ENCODE measurements at places on chromosomes 6 and 20.
A peak's percentile ranks its signal among the peaks of the same experiment; 100 is the strongest.

DNA sequence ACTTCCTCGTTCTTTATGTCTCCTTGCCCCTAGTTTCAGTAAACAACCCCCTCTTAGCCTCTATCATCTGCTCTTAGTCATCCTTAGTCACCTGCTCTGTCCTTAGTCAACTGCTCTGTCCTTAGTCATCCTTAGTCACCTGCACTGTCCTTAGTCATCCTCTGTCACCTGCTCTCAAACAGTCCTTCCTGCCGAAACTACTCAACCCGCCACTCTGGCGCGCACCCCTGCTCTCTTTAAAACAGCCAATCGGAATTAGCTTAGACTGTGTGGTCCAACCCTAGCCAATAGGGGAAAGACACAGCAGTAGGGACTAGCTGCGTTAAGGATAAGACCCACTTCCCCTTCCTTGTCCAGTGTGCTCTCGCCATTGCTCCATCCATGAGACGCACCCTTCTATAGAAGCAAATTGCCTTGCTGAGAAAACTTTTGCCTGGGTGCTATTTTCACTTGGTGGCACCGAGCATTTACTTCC lies 73.9 kb downstream of the BACH2 start:
- no peak for DNase-seq

GRCh38 chr6:143337201-143337949 lies 113.1 kb downstream of the ADAT2 start:
- no peak for DNase-seq

GRCh38 chr20:20363799-20364592 lies 3.9 kb upstream of the INSM1 start:
- DNase-seq = peak; percentile 92

- no peak for DNase-seq
Observed at GRCh38 chr6:12546410-12547002, 170.1 kb upstream of the PHACTR1 start.

GRCh38 chr20:19212469-19212815 lies at the start of gene SLC24A3:
SLC24A3 (plus strand) TSS chr20:19212642.
- no peak for DNase-seq

DNA sequence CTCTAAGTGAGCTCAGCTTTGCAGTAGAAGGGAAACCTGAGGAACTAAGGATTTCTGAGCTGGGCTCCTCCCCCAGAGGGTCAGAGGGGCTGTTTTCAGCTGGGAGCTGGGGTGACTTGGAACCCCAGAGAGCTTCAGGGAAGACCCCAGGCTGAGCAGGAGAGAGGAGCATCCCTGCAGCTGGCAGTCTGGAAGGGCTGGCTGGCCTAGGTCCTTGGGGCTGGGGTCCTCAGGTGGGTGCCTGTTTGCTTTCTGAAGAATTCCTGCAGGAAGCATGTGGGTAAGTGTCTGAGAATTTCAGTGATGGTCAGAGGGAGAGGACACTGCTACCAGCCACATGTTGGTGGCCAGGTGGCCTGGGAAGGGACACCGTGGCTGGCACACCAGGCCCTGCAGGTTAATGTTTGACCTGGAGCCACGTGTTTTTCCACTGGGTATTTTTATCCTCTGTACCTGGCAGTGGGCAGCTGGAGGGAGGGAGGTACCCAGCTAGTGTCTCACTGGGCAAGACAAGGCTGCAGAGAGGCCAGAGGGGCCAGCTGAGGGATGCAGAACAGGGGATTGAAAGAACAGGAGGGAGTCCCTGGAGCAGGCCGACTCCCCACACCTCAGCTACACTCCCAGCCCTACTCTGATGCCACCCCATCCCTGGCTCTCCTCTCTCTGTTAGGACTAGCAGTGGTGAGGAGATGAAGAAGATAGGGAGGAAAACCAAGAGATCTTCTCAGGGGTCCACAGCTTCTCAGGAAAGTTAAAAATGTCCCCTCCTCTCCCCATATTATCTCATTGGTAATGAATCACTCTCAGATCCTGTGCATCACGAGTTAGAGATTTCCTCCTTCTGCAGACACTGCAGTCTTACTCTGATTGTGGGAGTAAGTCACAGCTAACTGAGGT lies 143.6 kb downstream of the VEGFA start:
- DNase-seq = no peak

GRCh38 chr20:62832212-62832922 lies 15.5 kb downstream of the COL9A3 start:
- peak; percentile 53 for DNase-seq

DNA sequence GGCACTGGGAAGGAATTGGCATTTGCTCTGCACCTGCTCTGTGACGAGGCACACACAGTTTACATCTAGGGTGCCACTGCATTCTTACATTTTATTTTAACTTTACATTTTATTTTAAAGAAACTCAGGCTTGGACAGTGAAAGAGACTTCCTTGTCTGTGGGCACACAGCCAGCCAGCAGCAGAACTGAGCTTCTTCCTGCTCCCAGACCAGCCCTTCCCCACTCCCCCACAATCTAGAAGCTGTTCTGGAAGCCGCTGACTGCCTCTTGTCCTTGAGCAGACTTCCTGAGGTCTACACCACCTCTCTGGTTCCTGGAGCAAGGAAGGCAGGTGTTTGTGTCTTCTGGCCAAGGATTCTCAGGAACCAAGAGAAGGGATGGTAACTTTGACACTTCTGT lies 27.9 kb upstream of the CD93 start:
- DNase-seq = no peak

DNA sequence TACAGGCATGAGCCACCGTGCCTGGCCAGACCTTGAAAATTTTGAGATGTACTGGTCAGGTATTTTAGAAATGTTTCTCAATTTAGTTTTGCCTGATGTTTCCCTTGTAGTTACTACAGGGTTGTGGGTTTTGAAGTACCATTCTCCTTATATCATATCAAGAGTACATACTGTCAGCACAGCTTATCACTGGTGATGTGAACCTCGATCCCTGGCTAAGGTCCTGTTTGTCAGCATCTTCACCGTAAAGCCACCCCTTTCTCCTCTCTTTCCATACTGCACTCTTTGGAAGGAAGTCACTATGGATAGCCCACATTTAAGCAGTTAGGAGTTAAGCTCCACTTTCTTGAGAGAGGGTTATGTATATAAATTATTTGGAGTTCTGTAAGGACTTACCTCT lies 27.8 kb downstream of the PHACTR2 start:
- no peak for DNase-seq

DNA sequence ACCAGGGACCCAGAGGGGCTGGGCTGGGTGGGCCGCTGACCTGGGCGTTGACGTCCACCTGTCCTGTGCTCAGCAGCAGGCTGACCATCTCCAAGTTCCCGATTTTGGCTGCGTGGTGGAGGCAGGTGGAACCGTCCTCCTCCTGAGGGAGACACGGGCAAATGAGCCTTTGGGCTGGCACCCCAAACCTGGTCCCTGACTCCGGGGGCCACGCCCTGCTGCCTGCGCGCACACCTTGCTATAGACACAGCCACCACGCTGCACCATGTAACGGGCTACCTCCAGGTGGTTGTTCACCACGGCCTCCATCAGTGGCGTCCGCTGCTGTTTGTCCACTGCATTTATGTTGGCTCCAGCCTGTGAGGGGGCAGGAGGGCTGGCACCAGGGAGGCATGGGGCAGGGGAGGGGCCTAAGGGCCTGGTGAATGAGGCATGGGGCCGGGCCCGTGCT lies 7.8 kb upstream of the SLC44A4 start:
- DNase-seq = no peak

DNA sequence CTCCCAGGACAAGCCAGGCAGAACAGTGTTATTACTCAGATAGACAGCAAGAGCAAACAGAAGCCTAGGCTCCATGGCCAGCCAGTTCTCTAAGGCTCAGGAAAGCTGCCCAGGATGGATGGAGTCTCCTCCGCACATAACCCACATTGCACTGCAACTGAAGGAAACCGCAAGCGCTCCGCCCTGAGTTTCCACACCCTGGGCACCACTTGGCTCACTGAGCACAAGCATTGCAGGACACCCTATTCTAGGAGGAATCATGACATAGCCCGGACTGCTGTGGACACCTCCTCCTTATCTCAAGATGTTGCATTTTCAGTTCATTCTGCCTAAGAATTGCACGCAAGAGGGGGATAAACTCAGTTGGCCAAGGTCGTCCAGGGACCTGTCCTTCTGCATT lies 42.9 kb downstream of the LINC00237 start:
- DNase-seq = no peak

DNA sequence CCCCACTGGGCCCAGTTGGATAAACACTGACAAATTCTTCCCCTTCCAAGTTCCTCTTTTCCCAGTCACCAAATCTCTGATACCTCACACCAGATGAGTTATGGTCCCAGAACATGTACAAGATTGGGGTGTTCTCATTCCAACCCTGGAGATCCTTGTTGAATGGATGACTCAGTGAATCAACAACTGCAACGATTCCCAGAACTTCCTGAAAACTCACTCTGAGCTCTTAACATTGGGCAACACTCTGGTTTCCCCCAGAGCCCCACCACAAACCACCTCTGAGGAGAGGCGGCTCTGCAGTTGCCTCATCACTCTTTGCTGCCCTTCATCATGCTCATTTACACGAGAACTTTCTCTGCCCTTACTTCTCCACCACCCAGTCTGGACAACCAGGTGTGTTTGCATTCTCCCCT lies 115.2 kb downstream of the MRPL14 start:
- DNase-seq = no peak

DNA sequence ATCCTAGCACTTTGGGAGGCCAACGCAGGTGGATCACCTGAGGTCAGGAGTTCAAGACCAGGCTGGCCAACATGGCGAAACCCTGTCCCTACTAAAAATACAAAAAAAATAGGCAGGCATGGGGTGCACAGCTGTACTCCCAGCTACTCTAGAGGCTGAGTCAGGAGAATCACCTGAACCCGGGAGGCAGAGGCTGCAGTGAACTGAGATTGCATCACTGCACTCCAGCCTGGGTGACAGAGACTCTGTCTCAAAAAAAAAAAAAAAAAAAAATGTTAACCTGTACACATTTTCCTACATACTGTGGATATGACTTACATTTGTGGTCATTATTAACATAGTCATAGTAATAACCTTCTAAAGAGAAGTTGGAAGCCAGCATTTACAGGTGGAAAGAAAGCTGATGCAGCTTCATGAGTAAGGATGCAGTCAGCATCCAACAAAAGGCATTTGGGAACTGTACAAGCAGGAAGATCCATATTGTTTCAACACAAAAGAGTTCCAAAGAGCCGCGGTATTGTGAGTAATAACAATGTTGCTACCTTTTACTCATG lies 186.2 kb downstream of the GPX5 start:
- no peak for DNase-seq

GRCh38 chr6:22313796-22314195 lies 17.0 kb upstream of the PRL start:
- no peak for DNase-seq

DNA sequence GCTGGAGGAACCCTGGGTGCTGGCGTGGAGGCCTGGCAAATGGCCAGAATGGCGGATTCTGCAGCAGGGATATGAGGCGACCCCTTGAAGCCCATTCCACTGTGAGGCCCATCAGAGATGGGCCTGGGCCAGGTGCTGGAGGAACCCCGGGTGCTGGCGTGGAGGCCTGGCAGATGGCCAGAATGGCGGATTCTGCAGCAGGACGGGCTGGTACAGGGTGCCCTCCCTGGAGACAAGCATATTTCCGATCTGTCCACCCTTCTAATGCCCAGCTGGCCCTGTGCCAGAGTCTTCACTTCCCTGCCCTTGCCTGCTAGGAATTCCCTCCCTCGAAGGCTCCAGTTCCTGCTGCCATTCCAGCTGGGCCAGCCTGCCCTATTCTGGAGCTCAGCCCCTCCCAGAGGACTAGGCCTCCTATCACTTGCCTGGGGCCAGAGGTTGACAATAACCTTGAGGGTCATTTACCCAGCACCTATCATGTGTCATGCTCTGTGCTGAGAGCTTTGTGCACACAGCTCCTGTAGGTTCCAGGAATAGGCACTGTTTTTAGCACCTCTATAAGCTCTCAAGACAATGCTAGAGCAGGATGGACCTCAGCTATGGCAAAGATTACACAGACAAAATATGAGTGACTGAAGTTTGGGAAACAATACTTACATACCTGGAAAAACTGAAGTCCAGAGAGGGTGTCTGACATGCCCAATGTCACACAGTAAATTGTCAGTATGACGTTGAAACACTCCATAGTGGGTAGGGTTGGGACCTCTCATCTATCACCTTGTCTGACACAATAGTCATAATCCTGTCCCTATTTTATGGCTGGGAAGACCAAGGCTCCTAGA lies 21.4 kb downstream of the SUN5 start:
- DNase-seq = no peak

GRCh38 chr6:169082093-169082492 lies 171.6 kb downstream of the THBS2 start:
- DNase-seq = no peak

DNA sequence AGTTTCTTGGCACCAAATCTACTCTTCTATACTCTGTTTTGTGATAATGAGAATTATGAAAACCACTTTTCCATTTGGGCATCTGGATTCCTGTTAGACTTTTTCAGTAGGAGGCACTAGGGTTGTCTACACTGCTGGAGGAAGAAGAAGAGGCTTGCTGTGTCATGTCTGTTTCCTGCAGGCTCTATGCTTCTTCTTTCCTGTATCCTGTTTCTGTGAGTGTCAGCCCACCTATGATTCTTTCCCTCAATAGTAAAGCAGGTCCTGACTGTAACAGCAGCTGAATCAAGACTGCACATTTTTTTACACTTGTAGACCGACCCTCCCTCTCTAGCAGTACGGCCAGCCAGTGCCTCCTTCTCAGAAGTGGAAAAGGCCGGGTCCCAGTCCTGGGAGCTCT lies 603.9 kb downstream of the HDGFL1 start:
- no peak for DNase-seq

- DNase-seq = no peak
Observed at GRCh38 chr20:31559704-31560093, 45.4 kb upstream of the ID1 start.

DNA sequence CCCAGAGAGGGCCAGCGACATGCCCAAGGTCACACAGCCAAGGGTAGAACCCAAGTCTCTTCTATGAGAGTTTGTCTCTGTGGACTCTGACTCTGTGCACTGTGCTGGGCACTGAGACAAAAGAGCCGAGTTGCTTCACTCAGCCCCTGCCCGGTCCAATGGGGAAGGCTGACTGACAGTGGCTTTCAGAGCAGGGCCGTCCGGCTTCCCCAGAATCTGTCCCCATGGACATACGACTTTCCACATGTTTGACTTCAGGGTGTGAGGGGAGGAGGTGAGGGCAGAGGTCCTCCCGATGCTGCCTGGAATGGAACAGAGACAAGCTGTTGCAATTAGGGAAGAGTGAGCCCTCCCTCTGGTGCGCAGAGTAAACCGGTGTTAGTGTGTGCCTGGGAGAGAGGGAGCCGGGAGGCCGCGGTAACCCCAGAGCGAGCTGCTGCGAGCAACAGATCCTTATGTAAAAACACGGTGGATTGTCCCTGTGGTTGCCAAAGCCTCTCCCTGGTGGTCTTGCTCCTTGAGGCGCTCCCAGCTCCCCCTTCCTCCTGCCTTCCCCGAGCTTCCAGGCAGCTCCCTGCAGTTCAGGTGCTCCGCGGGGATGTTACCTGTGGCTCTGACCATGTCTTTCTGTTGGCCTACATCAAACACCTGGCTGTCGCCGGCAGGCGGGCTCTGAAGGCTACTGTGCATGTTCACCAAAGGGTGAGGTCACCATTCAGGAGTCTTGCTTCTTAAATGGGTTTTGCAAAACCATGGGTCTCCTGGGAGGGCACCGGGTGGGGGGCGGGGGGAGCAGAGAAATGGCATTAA lies 672 bp downstream of the SIRPA start:
- no peak for DNase-seq

GRCh38 chr6:149384464-149384863 lies 15.6 kb upstream of the SUMO4 start:
- DNase-seq = no peak

- DNase-seq = no peak
Observed at GRCh38 chr6:103516336-103516735, 1343.4 kb downstream of the HACE1 start.

- DNase-seq = no peak
Observed at GRCh38 chr6:30443657-30444450, 45.5 kb upstream of the HLA-E start.
